CD4-positive, CD25-positive, alpha-beta regulatory T cell (primary cell): ENCODE measurements at places on chromosomes 6 and 20.

DNA sequence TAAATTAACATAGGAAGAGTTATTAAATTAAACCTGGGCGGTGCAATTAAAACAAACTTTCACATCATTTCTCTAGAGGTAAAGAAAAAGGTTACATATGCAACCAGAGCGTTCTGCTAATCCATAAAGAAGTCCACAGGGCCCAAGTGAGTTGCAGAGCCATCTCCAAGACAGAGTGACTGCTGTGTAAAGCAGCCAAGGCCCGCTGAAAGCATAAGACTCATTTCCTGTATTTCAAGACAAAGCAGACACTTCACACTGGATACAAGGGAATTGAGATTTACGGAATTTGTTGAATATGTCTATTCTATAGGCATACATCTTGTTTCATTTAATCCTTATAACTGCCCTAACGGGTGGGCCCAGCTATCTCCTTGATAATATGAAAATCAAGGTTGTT lies 422.8 kb downstream of the CBLN4 start:
- no peak overlapping the region for H3K27ac ChIP-seq
- no peak overlapping the region for H3K4me3 ChIP-seq
- no peaks in the 10 kb centered on the region for H3K4me1 ChIP-seq
- H3K27me3 ChIP-seq: no peaks in the 10 kb centered on the region

DNA sequence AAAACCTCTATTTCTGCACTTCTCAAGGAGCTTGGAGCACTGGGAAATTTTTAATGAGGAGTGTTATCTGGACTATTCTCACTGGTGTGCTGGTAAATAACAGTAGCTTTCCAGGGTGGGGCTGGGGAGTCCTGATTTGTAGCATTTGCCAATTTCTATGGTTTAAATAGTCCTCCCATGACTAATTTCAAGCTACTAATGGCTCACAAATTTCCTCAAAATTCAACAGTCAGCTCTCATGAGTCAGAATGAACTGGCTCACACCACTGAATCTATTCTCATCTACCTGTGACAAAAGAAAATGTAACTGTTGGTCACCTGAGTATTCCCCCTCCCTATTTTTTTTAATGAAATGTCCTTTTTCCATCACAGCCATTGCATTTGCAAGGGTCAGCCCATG lies 449.6 kb downstream of the KIF16B start:
- H3K4me1 ChIP-seq: no peaks in the 10 kb centered on the region
- H3K27ac ChIP-seq: no peak overlapping the region
- H3K27me3 ChIP-seq: no peaks in the 10 kb centered on the region
- DNase-seq: no peak

GRCh38 chr6:63839485-63839884 lies 203.9 kb downstream of the PHF3 start:
- no peak overlapping the region for H3K27ac ChIP-seq
- no peaks in the 10 kb centered on the region for H3K36me3 ChIP-seq
- no peaks in the 10 kb centered on the region for H3K27me3 ChIP-seq

DNA sequence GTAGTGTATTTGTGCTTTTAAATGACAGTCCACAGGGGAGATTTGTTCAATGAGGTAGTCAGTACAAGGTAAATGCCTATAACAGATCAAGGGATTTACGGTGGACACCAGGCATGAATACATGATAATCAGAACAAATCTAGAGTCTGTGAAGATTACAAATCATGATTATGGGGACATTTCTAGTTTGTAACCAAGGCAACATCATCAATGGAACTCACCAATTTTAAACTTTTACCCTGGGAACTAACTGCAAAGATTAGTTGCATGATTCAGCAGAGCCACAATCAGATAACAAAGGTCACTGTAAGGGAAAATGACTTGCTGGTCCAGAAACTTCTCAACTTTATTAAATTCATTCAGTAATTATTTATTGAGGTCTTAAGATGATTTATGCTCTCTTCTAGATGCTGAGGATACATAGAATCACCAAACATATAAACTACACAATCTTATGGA lies at the start of gene CRISP1:
Gene CRISP1 (minus strand): TSS at position 51 of the 459 bp plus-strand sequence. CDS start 9,135 bp downstream, outside the sequence.
- no peaks in the 10 kb centered on the region for H3K36me3 ChIP-seq
- DNase-seq: no peak
- H3K27ac ChIP-seq: no peak within 1 kb of the TSS
- H3K4me3 ChIP-seq: no peak within 1 kb of the TSS
- H3K27me3 ChIP-seq: no peaks in the 10 kb centered on the region
